Neural crest cell (in vitro differentiated cells): ENCODE measurements at places on chromosomes 13 and 19.
A peak's percentile ranks its signal among the peaks of the same experiment; 100 is the strongest.

- DNase-seq: no peak
Observed at GRCh38 chr13:50709058-50709457, 134.4 kb downstream of the DLEU7 start.

DNA sequence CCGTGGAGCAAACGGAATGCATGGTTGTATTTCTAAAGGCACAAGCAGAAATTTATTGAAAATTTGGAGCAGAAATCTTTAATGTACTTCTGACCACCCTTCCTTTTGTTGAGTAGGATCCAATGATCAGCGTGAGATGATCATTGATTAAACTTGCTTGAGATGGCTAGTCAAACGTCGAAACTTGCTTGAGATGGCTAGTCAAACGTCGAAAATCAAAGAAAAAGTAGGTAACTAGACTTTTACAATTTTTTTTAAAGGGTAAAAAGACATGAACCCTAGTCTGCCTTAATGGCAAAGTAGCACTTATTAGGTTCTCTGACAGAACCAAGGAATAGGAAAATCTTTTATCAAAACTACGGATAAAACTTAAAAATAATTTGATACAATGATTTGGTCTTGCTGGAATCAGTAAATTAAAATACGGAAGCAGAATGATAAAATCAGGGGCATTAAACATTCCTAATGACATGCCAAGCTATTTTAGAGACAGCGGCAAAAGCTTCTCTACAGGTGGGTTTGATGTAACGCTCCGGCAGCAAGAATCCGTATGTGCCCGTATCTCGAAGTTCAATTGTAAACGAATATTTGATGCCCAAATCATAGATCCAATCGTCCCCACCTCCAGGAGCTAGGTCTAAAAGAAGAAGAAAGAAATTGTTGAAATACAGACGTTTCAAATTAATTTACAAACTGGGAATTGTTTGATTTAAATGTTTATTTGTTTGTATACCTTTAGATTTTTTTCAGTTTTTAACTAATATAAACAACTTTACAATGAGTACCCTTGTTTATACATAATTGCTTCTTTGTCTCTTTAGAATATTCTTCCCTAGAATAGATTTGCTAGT is 841 bp upstream of the ZC3H13 start:
- DNase-seq: no peak

GRCh38 chr13:49828453-49828852 is 36.0 kb upstream of the KPNA3 start:
- DNase-seq: no peak

DNA sequence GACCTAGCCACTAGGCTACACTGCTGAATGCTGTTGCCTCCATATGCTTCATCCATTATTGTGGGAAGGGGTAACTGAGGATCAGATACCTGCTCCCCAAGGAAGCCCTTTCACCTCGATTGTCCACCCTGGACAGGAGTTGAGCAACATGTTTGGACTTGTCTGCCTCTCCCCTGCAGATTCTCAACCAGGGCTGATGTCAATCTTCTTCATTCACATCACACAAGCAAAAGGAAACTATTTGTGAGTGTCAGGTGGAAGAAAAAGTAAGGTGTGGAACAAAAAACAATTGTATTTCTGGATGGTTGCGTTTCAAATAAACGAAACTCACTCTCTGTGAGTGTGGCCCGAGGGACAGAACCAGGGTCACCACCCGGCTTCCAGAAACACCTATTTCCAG is 29.5 kb upstream of the MUC16 start:
- DNase-seq: no peak

GRCh38 chr19:7340959-7341837 is 7.5 kb upstream of the ARHGEF18 start:
- DNase-seq: peak; percentile 97

DNA sequence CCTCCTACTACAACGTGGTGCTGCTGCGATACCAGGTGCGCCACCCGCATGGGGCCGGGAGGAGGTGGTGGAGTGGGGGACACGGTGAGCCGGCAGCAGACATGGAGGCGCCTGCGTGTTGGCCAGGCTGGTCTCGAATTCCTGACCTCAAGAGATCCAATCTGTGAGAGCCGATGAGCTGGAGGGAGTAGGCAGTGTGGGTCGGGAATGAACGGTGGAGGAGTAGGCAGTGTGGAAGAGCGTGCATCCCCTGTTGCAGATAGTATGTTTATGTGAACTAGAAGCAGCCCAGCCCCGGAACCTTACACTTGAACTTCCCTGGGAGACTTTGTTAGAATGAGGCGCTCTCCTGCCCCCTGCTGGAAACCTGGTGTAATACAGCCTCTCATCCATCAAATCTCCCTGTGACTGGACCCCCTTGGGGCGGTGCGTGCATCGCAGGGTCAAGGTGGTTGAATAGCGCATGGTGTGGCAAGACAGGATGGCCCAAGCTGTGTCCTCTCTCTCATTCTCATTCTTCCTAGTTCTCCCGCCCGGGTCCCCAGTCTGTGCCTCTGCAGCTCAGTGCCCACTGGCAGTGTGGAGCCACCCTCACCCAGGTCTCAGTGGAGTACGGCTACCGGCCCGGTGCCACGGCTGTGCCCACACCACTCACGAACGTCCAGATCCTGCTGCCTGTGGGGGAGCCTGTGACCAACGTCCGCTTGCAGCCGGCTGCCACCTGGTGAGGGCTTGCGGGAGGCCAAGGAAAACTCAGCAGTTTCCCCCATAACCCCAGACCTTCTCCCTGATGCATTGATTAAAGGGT is 10.5 kb upstream of the B3GNT3 start:
- peak; percentile 81 for DNase-seq

- DNase-seq: no peak
Observed at GRCh38 chr19:13134626-13135025, 15.5 kb downstream of the STX10 start.

GRCh38 chr13:99657848-99658260 is 156.6 kb downstream of the TM9SF2 start:
- peak; percentile 41 for DNase-seq
